ENCODE measurements at places on chromosomes 6 and 20. TPM values are rescaled to one million over a fixed set of nuclear protein-coding genes. Genes with fewer than 3 reads are reported as not detected.
A peak's percentile ranks its signal among the peaks of the same experiment; 100 is the strongest.

The HLA-DQB1 gene
- 2.1 TPM for total RNA-seq

The SNAP91 gene
- total RNA-seq, result not detected

The RRAGD gene
- 15.9 TPM for total RNA-seq

The BPIFB1 gene
- total RNA-seq, result 0.17 TPM

The EGFL8 gene
- total RNA-seq, result 29.0 TPM

The SYNCRIP gene
- 189 TPM for total RNA-seq

The STX7 gene
- 27.8 TPM for total RNA-seq

The GGTLC1 gene
- not detected for total RNA-seq

The EPPIN gene
- not detected for total RNA-seq

The C20orf141 gene
- not detected for total RNA-seq

DNA sequence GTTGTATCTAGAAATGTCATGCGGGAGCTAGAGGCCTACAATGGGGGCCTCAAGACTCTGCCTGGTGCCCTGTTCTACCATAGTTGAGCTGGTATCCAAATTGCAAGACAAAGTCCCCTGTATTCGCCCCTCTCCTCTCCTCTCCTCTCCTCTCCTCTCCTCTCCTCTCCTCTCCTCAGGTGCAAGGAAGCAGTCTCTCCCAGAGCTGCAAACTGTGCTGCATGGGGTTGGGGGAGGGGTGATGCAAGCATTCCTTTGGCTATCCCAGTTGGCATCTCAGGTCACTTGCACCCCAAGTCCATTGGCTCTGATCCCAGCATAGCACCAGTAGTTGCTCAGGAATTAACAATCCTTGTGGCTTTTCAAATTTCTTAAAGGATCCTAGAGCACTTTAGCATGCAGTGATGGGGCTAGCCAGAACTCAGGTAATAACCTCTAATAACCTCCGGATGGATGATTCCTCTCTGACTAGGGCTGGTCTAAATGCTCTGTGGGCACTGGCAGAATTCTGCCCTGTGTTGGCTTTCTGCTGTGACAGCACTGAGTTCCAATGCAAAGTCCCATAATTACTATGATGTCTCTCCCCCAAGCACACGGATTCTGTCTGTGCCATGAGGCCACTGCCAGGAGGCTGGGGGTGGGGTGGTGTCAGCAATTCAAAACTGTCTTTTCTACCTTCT, 35.3 kb downstream of the TAF11 start:
- H3K4me3 ChIP-seq, result no peak overlapping the region
- no peak overlapping the region for H3K27ac ChIP-seq
- H3K36me3 ChIP-seq, result peaks cover 7% of the 10 kb centered on the region
- no peak for DNase-seq
- no peaks in the 10 kb centered on the region for H3K4me1 ChIP-seq
- no peaks in the 10 kb centered on the region for H3K27me3 ChIP-seq

GRCh38 chr6:16277101-16277981, 39.0 kb downstream of the GMPR start:
- peak; percentile 83 for DNase-seq
- peak overlapping the region; percentile 74 for H3K27ac ChIP-seq
- no peaks in the 10 kb centered on the region for H3K36me3 ChIP-seq
- H3K4me3 ChIP-seq, result no peak overlapping the region
- peaks cover 26% of the 10 kb centered on the region for H3K4me1 ChIP-seq
- no peaks in the 10 kb centered on the region for H3K27me3 ChIP-seq

DNA sequence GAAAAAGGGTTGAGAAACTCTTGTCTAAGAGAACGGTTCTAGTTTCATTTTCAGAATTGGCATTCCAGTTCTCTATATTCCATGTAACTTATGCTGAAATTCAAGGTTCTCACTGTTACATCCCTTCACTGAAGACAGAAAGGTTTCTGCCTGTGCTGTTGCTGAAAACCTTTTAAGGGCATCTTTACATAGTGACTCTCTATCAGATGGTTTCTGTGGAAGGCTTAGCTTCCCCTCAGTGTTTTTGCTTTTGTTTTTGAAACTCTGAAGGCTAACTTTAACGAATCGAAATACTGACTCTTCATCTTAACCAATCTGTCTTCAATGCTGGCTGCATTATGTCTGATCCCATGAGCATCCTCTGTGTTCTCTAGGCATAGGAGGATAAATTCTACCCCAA, 1286.2 kb upstream of the EYS start:
- DNase-seq, result no peak
- no peaks in the 10 kb centered on the region for H3K36me3 ChIP-seq
- H3K27me3 ChIP-seq, result no peaks in the 10 kb centered on the region
- no peak overlapping the region for H3K27ac ChIP-seq
- H3K4me1 ChIP-seq, result no peaks in the 10 kb centered on the region

GRCh38 chr6:167722634-167723309, 103.9 kb upstream of the AFDN start:
- H3K4me3 ChIP-seq, result no peak overlapping the region
- no peaks in the 10 kb centered on the region for H3K36me3 ChIP-seq
- H3K4me1 ChIP-seq, result no peaks in the 10 kb centered on the region
- H3K27me3 ChIP-seq, result no peaks in the 10 kb centered on the region

DNA sequence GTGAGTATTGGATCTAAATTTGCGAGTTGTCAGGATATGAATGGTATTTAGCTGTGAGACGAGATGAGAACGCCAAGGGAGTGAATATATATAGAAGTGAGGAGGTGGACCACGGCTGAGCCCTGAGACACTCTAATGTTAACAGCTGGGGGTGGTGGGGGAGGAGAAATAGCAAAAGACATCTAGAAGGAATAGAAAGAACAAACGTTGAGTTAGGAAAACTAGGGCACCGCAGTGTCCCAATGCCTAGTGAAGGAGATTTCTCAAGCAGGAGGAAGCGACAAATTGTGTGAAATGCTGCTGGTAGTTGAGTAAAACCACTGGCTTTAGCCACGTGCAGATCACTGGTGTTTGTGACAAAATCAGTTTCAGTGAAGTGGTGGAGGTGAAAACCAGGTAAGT, 56.9 kb downstream of the CD164 start:
- no peaks in the 10 kb centered on the region for H3K27me3 ChIP-seq
- no peak for DNase-seq
- no peaks in the 10 kb centered on the region for H3K4me1 ChIP-seq

DNA sequence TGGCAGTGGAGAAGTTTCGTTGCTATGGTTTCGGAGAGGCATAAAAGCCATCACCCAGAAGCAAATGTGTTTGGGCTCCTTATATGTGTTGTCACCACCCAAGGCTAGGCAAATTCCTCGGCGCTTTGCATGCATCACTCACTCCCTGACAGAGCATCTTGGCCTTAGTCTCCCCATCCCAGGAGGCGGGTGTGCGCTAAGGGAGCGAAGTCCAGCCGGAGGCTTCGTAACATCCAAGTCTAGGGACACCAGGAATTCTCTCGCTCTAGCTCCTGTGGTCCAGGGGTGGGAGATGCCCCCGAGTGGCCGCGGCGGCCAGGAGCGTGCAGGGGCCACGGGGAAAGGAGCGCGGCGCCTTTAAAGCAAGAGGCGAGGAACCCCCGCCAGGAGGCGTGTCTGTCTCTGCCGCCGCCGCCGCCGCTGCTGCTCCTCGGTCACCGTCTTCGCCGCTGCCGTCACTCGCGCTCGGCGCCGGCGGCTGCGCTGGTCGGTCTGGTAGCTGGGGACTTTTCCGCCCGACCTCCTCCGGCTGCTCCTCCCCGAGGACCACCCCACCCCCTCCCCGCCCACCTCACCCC, at the start of gene GRIK2:
TSS of gene GRIK2 (plus strand) at position 458 of the 578 bp plus-strand sequence.
- peak within 1 kb of the TSS; percentile 61 for H3K4me3 ChIP-seq
- no peaks in the 10 kb centered on the region for H3K36me3 ChIP-seq
- H3K27me3 ChIP-seq, result 0 out of 2 replicates have a peak, but pooled peaks cover 6% of the 10 kb centered on the region
- DNase-seq, result no peak
- no peak within 1 kb of the TSS for H3K27ac ChIP-seq

GRCh38 chr6:168416531-168416930, 24.5 kb upstream of the SMOC2 start:
- no peak overlapping the region for H3K4me3 ChIP-seq
- DNase-seq, result no peak
- H3K27me3 ChIP-seq, result no peaks in the 10 kb centered on the region
- H3K27ac ChIP-seq, result no peak overlapping the region

DNA sequence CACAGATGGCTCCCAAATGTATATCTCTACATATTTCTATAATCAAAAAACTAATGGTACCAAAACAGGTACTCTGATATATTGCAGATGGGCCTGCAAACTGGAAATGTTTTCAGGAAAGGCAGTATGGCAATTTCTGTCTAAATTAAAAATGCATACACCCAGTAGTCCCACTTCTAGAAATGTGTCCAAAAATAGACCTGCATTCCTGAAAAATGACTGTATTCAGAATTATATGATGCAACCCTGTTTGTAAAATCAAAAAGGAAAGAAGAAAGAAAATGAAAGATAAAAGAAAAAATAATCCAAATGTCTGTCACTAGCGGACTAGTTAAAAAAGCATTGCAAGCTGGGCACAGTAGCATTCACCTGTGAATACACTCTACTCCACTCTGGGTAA, 12.9 kb upstream of the MICB start:
- no peak overlapping the region for H3K4me3 ChIP-seq
- no peak for DNase-seq
- no peaks in the 10 kb centered on the region for H3K27me3 ChIP-seq

- DNase-seq, result no peak
- no peaks in the 10 kb centered on the region for H3K36me3 ChIP-seq
- no peak overlapping the region for H3K4me3 ChIP-seq
- H3K27me3 ChIP-seq, result no peaks in the 10 kb centered on the region
- H3K27ac ChIP-seq, result no peak overlapping the region
Observed at GRCh38 chr20:4944518-4945313, 56.6 kb downstream of the SLC23A2 start.

- H3K4me3 ChIP-seq, result no peak overlapping the region
- H3K27me3 ChIP-seq, result no peaks in the 10 kb centered on the region
- no peak for DNase-seq
- H3K36me3 ChIP-seq, result no peaks in the 10 kb centered on the region
- H3K4me1 ChIP-seq, result no peaks in the 10 kb centered on the region
- no peak overlapping the region for H3K27ac ChIP-seq
Observed at GRCh38 chr6:7960141-7960540, 49.6 kb upstream of the TXNDC5 start.

DNA sequence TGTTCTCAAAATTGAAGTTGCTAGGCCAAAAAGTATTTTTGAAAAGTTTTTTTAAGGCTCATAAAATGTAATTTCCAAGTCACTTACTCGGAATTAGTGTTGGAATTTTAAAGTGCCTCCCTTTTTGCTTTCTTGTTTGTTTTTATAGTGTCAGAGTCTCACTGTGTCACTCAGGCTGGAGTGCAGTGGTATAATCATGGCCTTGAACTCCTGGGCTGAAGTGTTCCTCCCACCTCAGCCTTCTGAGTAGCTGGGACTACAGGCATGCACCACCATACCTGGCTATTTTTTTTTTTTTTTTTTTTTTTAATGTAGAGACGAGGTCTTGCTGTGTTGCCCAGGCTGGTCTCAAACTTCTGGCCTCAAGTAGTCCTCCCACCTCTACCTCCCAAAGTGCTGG, 40.0 kb upstream of the GNRH2 start:
- no peak for DNase-seq
- no peak overlapping the region for H3K4me3 ChIP-seq
- peaks cover 5% of the 10 kb centered on the region for H3K36me3 ChIP-seq
- no peak overlapping the region for H3K27ac ChIP-seq

DNA sequence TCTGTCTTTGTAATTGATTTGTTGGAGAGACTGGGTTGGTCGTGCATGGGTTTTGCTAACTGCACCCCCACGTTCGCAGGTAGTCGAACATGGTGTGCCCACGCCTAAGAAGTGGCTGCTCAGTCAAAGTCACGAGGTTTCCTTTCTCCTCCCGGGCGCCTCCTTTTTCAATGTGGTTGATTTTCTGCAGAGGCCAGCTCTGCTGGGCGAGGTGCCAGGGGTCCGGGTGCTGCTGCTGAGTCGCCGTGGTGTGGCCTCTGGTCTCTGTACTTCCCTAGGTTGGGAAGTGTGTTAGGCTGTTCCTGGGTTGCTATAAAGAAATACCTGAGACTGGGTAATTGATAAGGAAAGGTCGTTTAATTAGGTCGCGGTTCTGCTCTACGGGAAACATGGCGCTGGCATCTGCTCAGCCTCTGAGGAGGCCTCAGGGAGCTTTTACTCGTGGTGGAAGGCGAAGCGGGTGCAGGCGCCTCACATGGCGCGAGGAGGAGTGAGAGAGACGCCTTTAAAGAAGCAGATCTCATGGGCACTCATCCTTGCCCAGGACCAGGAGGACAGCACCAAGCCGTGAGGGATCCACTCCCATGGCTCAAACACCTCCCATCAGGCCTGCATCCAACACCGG, 14.1 kb downstream of the OSBPL2 start:
- no peaks in the 10 kb centered on the region for H3K36me3 ChIP-seq
- H3K4me3 ChIP-seq, result no peak overlapping the region
- no peaks in the 10 kb centered on the region for H3K27me3 ChIP-seq
- no peak overlapping the region for H3K27ac ChIP-seq
- DNase-seq, result no peak
- H3K4me1 ChIP-seq, result peaks cover 4% of the 10 kb centered on the region

GRCh38 chr6:37663019-37663810, 34.5 kb downstream of the MDGA1 start:
- H3K27ac ChIP-seq, result no peak overlapping the region
- H3K4me1 ChIP-seq, result peaks cover 7% of the 10 kb centered on the region
- H3K36me3 ChIP-seq, result no peaks in the 10 kb centered on the region
- no peak for DNase-seq

DNA sequence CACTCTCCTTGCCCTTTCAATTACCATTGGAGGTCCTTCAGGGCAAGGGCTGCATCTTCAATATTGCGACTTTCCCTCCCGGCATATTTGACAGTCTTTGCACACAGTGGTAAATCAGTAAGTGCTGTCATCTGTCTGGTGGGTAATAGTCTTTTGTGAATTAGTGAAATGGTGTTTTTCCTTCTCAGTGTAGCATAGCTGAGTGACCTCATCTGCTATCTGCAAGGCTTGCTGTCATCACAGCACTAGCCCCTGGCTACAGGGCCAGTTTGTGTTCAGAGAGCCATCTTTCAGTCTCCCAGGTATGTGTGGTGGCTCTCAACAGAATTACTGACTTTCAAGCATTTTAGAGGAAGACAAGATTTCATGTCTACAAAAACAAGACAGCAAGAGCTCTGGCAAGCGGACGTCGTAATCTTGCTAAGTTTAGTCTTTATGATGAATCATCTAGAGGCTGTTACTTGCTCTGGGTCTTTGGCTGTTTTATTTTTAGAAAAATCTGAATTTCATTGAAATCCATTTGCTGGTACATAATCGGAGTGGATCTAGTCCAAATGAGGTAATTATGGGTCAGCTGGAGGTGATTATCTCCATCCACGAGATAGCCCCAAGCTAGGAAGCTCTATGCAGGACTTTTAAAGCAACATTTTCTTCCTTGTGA, 528.9 kb downstream of the EPM2A start:
- H3K36me3 ChIP-seq, result no peaks in the 10 kb centered on the region
- H3K4me3 ChIP-seq, result no peak overlapping the region
- no peaks in the 10 kb centered on the region for H3K4me1 ChIP-seq
- no peaks in the 10 kb centered on the region for H3K27me3 ChIP-seq
- DNase-seq, result no peak
- H3K27ac ChIP-seq, result no peak overlapping the region

GRCh38 chr20:46264391-46265266, 43.7 kb downstream of the CDH22 start:
- H3K4me1 ChIP-seq, result no peaks in the 10 kb centered on the region
- no peaks in the 10 kb centered on the region for H3K27me3 ChIP-seq
- no peak overlapping the region for H3K4me3 ChIP-seq
- no peak for DNase-seq
- H3K27ac ChIP-seq, result no peak overlapping the region
- no peaks in the 10 kb centered on the region for H3K36me3 ChIP-seq

GRCh38 chr6:252775-253535, 39.3 kb upstream of the DUSP22 start:
- H3K4me1 ChIP-seq, result no peaks in the 10 kb centered on the region
- H3K27me3 ChIP-seq, result peaks cover 3% of the 10 kb centered on the region
- H3K27ac ChIP-seq, result no peak overlapping the region
- no peak overlapping the region for H3K4me3 ChIP-seq
- H3K36me3 ChIP-seq, result no peaks in the 10 kb centered on the region

GRCh38 chr6:164757451-164757850, 552.0 kb downstream of the C6orf118 start:
- no peaks in the 10 kb centered on the region for H3K4me1 ChIP-seq
- H3K27me3 ChIP-seq, result no peaks in the 10 kb centered on the region
- DNase-seq, result no peak
- H3K4me3 ChIP-seq, result no peak overlapping the region
